ENCODE measurements at places on chromosomes 2 and 18.

DNA sequence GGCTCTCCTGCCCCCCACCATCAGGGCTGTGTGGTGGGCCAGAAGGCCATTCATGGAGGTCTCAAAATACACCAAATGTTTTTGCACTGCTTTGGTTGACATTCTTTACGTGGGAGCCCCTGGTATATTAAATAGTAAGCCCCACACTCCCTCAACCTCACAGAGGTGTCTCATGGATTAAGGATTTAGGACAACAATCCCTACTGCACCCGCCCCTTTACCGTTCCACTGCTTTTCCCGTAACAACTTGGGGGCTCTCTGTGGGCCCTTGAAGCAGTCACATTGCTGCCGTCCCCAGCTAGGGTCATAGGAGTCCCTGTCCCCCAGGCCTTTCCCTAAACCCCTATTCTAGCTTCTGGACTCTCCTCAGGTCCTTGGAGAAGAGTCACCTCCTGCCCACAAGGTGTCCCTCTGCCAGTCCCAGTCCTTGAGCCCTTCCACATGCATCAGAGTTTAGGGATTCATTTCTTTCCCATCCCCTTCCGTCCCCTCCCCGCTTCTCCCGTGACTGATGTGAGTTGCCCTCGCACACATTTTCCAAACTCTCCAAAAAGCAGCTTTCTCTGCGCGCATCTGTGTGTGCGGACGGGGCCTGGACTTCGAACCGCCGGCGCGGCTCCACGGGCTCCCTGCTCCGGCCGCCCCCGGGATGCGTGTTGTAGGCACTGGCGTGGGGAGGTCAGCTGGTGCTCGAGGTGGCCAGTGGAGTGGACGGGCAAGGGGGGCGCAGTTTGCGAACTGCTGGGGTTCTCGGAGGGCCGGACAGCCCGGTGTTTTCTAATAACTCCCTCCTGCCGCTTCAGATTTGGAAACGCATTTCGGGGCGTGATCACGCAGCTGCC is 84.8 kb downstream of the LYPD1 start:
- DNase-seq, result no peak

- DNase-seq, result no peak
These were observed 335.5 kb downstream of the CLIP4 start for GRCh38 chr2:29450596-29451222.

DNA sequence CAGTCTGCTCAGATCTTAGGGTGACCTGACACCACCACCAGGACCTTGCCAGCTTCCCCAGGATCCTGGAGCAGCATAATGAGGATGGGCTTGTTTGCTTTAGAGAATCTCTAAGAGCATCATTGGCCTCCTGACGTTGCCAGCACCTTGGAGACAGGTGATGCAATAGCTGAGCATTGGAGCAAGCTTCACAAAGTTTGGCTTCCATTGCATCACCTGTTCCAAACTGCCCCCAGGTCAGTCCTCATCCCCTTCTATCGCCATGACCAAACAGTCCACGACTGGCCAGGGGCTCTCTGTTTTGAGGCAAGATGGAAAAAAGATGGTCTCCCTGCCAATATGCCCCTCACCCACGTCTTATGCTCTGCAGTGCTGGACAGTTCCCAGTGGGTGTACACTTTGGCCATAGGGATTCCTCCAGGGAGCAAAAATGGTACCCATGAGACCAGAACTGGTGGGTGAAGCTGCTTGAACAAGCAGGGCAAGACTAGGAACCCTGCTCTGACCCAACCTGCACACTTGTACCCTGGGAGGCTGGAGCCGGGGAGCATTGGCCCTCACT is 22.6 kb upstream of the AGAP1 start:
- no peak for DNase-seq

DNA sequence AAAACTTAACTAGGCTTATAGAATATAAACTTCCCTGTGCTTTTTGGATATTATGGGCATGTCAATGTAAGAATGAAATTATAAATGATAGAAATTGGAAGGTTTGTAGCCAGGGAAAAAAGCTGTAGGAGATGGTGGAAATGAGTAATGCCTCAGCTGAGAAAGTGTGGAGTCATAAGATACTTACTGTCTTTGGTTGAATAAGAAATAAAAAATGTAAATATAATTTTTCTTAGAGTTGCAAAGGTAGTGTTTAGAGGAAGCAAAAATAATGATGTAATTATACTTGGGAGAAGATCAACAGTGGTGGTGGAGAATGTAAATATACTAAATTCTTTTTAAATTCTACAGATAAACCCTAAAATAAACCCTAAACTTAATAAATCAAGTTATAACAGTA is 26.2 kb upstream of the RND3 start:
- no peak for DNase-seq

DNA sequence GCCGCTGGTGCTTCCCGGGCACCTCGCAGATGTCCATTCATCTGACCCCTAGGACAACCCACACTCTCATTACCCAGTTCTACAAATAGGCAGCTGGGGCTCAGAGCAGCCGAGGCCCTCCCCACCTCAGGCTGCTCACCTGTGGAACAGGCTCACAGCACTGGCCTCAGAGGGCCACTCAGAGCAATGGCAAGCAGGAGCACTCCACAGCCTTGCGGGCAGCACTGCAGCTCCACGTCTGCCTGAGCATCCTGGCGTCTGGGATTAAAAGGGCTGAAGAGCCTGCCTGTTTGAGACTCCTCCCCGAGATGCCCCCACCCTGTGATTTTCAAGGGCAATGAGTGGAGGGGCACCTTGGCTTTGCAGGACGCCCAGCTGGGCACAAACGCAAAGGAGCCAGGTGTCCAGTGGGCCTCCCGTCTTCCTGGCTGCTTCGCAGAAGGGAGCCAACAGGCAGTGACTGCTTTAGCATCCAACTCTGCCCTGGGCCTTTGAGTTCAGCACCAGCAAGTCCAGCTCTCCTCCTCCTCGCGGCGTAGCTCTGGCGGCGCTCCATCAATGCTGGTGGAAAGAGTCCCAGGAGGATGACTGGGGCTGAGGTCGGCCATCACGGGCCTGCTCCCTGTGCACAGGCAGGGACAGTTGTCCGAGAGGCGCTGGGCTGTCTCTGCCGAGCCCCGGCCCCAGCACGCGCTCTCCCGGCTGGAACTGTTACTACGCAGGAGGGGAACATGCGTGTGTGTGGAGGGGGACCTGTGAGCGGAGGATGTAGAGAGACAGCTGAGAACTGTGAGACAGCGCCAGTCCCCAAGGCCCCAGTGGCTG is 297.2 kb downstream of the NDUFA10 start:
- no peak for DNase-seq

- no peak for DNase-seq
These were observed 600.2 kb downstream of the NYAP2 start for GRCh38 chr2:225999692-226000091.

DNA sequence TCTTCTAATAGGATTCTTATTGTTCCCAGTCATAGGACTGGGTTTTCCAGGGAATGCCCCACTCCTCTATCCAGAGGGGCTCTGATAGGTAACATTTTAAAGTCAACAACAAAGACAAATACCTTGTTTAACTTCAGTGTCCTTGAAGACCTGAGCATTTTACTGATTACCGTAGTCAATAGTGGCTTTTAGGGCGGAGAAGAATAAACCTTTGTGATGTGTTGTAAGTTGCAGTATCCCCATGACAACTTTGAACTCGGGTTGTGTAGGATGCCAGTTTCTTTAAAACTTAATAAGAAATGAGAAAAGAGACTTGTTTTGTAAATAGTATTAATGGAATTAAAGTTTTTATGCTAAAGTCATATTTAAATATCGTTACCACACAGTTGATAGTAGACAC is 6.0 kb downstream of the GATA6 start:
- DNase-seq, result no peak

DNA sequence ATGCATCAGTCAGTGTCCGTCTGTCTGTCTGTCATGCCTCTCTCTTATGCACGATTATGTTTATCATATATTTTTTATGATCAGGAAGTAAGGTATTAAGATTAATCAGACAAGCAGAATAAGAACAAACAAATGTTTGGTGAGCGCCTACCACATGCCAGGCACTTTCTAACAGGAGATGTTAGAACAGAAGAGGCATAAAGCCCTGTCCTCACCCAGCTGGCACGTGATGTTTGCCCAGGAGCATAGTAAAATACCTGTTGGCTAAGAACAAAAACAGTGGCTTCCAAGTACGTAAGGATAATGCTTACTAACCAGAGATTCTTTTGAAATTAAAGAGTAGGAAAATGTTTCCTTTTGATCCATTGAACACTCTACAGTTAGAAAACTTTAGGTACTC is 380.2 kb upstream of the RAB12 start:
- no peak for DNase-seq

DNA sequence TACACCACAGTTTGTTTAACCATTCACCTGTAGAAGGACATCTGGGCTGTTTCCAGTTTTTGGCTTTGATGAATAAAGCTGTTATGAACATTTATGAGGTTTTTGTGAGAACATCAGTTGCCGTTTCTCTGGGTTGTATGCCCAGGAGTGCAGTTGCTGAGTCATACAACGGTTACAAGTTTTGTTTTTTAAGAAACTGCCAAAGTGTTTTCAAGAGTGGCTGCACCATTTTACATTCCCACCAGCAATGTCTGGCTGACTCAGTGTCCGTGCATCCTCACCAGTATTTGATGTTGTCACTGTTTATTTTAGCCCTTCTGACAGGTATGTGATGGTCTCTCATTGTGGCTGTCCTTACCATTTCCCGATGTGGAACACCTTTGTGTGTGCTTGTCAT is 48.0 kb upstream of the GPR17 start:
- peak; percentile 6 for DNase-seq

GRCh38 chr2:27885234-27885633 is 5.0 kb downstream of the RBKS start:
- DNase-seq, result no peak

DNA sequence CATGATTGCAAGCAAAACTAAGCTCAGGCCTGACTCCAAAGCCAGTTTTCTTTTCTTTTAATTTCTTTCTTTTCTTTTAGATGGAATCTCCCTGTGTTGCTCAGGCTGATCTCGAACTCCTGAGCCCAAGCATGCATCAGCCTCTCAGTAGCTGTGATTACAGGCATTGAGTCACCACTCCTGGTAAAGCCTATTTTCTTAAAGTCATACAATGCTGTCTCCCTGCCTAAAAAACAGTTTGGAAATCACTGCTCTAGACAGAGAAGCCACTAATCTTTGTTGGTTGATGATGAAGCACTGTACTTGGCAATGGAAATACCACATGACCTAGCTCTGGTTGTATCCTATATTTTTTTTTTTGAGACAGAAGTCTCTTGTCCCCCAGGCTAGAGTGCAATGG is 33.1 kb upstream of the ZNF532 start:
- DNase-seq, result no peak

DNA sequence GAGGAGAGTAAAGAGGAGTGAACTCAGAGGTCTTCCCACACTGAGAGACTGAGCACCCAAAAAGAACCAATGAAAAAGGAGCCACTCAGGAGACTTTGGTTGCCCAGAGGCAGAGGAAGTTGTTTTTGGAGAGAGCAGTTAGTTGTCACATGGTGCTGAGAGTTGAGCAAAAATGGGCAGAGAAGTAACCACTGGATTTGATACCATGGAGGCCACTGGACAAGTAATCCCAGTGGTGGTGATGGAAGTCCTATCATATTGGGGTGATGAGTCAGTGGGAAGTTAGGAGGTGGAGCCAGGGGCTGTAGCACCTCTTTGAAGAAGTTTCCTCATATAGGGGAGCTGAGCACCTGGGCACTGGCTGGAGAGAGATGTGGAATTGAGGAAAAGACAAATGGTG is 235.8 kb downstream of the TPGS2 start:
- DNase-seq, result no peak

DNA sequence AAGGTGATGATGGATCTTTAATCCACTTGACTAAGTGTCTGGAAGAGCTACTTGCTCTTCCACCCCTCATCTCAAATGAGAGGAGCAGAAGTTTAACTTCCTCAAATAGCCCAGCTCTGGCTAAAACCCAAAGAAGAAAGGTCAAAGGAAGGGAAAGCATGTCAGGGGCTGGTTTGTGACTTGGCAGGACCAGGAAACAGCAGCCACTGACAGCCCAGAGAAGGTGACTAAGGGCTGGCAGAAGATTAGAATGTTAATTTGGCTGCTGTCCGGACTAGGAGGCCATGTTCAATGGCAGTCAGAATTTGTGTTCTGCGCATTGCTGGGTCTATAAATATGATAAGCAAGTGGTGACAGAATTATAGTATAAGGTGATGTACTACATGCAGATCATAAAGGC is 386.2 kb downstream of the SETBP1 start:
- DNase-seq, result no peak

DNA sequence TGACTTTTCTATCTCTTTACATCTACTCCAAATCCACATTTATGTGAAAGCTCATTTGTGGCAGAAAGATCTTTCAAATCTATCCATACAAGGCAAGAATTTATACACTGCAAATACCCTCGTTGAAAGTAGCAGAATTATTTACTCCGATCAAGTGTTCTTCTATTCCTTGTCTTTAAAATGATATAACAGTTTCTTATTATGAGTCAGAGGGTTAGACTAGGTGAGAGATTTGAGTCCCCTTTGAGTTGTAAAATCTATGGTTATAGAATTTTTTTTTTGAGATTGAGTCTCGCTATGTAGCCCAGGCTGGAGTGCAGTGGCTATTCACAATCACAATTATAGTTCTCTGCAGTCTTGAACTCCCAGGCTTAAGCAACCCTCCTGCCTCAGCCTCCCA is 5.6 kb upstream of the GREB1 start:
- DNase-seq, result no peak

- DNase-seq, result no peak
These were observed 69.5 kb downstream of the INPP4A start for GRCh38 chr2:98514096-98514639.

DNA sequence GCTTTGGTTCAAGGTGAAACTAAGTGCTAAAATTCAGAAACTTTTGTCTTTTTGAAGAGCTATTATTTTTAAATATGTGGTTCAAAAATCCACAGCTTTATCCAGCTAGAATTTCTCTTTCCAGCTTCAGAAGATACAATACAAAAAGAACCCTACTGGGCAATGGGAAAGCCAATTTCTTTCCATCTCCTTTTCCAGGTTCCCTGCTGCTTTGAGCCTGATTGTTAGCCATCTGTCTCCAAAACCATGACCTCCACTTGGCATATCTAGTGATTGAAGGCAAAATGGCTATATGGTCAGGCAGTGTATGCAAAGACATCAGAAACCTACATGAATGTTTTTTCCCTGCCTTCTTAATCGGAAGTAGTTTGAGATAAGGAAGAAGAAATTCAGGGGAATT is 134.1 kb downstream of the KCNH7 start:
- no peak for DNase-seq

GRCh38 chr2:64781711-64782390 is 128.1 kb upstream of the SERTAD2 start:
- no peak for DNase-seq

GRCh38 chr2:156481312-156481711 is 45.1 kb downstream of the GPD2 start:
- no peak for DNase-seq

GRCh38 chr18:30342675-30343074 is 699.9 kb downstream of the DSC3 start:
- no peak for DNase-seq

DNA sequence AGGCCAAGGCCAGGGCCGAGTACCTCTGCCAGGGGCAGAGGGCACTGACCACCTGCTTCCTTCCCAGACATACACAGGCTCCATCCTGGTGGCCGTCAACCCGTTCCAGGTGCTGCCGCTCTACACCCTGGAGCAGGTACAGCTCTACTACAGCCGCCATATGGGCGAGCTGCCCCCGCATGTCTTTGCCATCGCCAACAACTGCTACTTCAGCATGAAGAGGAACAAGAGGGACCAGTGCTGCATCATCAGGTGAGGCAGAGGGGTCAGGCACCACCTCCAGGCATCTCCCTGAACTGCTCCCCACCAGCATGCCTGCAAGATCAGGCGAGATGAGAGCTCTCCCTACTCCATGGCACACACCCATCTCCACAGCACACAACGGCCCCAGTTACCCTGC is 31.1 kb downstream of the MYO7B start:
- no peak for DNase-seq
